ENCODE measurements at places on chromosomes 7 and 10.

DNA sequence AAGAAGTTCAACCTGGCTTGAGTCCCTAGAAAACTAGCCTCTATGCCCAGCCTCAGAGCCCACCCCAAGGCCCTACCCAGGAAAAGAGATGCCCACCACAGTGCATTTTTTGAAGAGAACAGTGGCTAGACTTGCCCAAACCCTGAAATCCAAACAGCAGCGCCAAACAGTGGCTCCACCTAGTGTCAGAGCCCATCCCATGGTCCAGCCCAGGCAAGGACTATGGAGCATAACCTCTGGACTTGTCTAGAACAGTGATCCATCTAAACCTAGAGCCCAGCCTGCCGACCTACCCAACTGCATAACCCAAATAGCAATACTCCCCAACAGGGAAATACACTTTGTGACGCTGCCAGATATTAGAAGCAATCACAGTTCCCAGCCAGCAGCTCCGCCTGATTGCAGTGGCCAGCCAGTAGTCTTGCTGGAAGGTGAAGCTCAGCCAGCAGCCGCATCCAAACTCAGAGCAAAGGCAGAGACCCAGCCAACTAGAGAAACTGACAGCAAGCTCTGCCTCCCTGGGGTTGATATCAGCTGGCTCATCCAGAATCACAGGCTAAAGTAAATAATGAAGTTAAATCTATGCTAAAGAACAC lies 44.5 kb downstream of the HBP1 start:
- no peak for DNase-seq

DNA sequence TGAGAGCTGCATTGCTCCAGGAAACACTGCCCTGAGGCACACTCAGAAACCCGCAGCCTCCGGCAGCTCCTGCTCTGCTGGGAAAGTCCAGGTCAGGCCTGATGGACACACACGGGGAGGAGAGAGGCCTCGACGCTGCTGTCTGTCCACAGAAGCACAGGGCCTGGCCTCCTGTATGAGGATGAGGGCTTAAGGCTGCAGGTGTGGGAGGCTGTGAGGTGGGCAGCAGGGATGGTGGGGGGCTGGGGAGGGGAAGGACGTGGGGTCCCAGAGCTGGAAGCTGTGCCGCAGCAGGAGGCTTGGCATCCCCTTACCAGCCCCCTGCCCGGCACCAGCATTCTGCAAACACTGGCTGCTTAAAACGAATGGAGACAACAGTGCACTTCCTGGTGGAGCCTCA lies 186.2 kb downstream of the DNAJB6 start:
- no peak for DNase-seq

GRCh38 chr7:139576179-139576973 lies 52.9 kb downstream of the CLEC2L start:
- no peak for DNase-seq

DNA sequence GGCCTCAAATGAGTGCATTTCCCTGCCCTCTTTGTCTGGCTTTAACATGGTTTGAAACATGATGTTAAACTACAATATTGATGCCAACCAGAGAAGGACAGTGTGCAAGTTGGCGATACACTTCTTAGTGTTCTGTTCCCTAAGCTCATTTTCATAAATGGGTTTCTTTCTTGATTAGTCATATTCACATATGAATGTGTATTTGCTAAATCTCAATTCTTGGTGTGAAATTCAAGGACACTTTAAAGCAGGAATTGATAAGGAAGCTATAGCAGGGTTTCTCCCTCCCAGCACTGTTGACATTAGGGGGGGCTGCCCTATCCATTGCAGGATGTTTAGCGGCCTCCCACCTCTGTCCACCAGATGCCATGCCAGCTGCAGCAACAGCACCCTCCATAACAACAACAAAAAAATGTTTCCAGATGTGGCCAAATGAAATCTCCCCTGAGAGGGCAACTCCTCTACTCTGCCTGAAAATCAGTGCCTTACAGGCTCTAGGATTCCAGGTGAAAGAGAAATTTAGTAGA lies 13.1 kb downstream of the CCNY start:
- no peak for DNase-seq

DNA sequence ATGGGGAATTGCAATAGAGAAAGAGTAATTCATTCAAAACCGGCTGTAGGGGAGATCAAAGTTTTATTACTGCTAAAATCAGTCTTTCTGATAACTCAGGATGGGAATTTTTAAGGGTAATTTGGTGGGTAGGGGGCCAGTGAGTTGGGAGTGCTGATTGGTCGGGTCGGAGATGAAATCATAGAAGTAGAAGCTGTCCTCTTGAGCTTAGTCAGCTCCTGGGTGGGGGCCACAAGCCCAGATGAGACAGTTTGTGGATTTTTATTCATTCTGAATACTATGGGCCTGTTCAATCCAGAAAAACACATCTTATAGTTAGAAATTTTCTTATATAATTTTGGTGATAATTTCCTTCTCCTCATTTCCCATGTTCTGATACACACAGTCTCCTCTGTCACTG lies 25.4 kb downstream of the CALD1 start:
- DNase-seq, result no peak

DNA sequence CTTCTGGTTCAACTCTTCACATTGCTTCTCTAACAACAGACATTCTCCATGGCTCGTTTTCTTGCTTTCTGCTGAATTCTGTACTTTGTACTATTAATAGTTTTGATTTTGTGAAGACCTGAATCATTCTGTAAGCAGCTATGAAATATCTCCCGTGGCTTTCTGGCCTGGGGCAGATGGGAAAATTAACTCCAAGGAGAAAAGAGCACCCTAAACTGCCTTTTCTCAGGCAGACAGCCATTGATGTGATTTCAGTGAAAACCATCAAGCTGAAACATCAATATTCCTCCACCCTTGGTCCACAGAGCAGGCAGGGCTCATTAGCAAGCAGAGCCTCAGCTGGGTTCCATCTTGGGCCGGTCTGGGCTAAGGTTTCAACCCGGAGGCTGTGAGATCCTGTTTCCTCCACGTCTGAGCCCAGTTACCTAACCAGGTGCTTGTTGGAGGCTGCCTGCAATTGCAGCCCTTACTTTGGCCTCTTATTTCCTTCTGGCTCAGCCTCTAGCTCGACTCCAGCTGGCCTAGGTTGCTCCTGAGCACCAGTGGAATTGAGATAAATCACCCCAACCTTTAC lies 21.1 kb upstream of the EZH2 start:
- no peak for DNase-seq

DNA sequence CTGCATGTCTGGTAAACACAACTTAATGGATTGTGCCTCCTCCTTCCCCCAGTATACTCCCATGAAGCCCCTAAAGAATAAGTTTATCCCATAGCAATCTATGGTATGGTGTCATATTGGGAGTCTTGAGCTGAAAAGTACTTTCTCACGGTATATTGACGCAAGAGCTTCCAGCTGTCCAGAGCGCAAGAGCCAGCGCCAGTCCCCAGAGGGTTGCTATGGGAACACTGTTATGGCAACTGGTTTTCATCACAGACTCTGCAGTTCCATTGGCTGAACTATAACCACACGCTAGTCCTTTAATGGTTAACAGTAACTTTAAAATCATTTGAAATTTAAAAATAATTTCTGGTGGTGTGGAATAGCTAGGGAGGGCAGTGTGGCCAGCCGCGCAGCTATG lies 46.9 kb downstream of the PRPF18 start:
- DNase-seq, result peak; percentile 89

DNA sequence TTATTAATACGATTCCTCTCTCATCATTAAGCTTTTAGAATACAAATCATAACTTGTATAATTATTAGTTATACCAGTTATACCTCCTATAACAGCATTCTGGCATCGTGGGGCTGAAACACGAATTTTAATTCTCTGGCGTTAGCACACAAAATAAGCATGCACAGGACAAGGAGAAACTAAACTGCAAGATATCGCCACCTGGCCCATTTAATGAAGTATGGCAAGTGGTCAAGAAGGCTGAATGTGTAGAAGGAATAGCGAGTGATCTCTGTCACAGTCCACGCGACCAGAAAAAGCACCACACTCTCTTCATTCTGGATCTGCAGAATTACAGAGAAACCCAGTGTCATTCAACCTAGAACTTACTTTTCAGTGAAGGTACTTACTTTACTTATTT lies 18.1 kb downstream of the HACD1 start:
- no peak for DNase-seq

- no peak for DNase-seq
These were observed 131.9 kb downstream of the DGKB start for GRCh38 chr7:14770614-14771013.
